ENCODE measurements at places on chromosomes 12 and 14.

GRCh38 chr12:75970310-75970709, 61.3 kb downstream of the PHLDA1 start:
- no peak for DNase-seq

DNA sequence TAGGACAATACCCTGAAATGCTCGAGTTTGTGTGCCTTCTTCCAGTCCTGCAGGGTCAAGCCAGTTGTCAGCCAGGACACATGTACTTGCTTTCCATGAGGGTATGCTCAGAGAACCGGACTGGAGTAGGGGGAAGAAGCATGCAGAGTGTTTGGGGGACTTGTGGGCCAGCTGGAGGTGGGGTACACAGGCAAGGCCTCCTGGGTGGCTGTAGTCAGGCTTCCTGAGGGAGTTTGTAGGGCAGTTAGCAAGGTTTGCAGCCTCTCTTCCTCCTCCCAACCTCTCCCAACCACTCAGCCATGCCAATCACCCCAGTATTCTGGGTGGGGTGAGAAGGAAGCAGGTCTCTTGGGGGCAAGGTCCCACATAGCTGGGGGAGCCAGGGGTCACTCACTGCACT, 47.0 kb upstream of the RHOJ start:
- no peak for DNase-seq

- DNase-seq = no peak
Measured at GRCh38 chr14:88227693-88228092, 95.4 kb downstream of the KCNK10 start.

- DNase-seq = no peak
Measured at GRCh38 chr14:54462048-54462447, 20.9 kb upstream of the CNIH1 start.

DNA sequence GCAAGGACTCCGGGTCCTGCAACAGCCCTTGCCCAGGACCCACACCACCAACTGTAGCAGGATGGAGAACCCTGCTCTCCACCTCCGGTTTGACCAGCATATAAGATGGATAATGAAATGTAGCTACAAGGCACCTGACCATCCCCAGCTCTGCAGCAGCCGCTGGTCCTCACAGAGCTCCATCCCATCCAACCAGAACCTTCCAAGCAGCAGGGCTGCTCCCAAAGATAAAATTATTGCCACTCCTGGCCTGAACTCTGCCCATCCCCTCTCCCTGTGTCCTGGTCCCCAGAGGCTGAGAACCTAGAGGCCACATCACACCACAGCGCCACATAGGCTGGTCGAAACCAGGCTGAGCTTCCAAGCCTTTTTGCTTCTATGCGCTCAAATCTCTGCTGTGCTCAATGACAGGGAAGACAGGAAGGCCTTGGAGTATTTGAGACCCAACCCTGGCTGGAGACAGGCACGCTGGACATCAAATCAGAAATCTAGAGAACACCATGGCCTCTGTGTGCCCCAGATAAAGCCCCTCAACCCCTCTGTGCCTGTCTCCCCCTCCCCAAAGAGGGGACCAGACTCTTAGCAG, 4.2 kb downstream of the CDK2AP1 start:
- no peak for DNase-seq

DNA sequence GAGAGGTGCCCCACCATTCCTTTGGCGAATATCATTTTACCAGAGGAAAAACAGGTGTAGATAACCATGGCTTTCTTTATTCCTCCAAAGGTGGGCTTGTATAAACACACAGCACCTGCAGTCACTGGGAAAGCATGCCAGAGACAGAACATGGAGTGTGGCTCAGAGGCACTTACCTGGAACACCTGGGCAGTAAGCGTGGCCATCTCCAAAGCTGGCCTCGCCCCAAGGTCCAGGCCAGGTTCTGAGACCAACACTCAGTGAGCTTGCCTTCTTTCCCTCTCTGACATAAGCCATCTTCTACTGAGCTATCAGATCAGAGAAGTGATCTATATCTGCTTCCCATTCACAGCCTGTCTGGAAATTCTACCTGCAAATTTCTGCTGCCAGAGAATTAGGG, 70.5 kb downstream of the NUAK1 start:
- DNase-seq = no peak

GRCh38 chr12:76670776-76671175, 93.1 kb upstream of the ZDHHC17 start:
- DNase-seq = no peak

GRCh38 chr12:110123919-110124268, 263 bp upstream of the IFT81 start:
- no peak for DNase-seq

DNA sequence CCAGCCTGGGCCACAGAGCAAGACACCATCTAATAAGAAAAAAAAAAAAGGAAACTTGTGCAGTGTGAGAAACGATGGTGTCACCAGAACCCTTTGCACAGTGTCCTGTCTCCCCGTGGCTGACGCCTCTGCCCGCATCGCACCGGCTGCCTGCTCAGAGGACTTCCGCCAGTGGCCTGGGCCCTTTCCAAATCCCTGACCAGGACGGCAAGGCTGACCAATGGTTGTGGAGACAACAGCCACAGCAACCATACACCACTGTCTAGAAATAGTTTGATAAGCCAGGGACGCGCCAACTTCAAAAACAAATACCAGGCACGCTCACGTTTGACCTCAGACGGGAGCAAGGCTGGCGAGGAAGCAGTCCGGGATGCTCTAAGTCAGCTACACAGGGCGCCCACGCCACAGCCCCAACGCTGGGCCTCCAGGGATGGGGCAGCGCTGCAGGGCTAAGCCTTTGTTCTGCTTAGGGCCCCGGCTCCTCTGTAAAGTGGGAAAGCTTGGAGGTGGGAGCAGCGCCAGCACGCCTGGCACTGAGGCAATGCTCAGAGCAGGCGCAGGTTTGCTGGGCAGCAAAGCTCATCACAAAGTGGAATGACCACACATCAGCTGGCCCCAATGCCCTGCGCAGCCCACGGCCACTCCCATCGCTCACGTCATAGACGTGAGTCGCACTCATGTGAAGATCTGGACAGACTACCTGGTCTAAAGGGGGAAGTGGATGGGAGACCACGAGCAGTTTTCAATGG, 12.5 kb downstream of the PGAM5 start:
- no peak for DNase-seq

GRCh38 chr12:99618657-99619056, 28.9 kb upstream of the GARIN6 start:
- DNase-seq = no peak

DNA sequence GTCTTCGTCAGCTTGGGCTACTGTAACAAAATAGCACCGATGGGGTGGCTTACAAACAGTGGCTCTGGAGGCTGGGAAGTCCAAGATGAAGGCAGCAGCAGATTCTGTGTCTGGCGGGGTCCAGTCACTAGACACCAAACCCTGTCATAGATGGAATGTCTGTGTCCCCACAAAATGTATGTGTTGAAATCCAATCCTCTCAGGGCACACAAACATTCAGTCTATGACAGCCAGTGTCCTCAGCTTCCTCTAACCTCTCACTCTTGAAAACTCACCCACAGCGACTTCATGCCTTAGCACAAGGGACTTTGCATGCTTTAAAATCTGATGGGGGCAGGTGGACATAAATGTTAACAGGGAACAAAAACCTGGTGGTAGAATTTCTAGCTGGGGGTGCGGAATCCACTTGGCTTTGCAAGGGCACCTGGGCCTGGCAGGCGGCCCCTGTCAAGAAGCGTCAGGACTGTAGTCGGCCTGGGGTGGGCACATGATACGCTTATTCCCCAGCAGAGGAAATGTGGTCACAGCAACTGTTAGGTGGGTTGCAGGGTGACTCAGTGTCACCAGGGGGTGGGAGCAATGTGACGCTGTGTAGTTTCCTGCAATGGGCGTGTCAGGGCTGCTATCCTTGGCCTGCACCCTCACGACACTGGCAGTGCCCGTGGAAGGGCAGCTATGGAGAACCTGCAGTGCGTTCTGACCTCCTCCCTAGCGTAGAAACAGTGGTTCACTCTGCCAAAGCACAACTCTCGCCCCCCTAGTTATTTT, 17.7 kb downstream of the RIN3 start:
- no peak for DNase-seq

GRCh38 chr12:130086248-130086647, 76.0 kb upstream of the FZD10 start:
- DNase-seq = no peak
